ENCODE measurements at places on chromosomes 3 and 15.

- DNase-seq, result no peak
These were observed 2.8 kb upstream of the TLR9 start for GRCh38 chr3:52228266-52228665.

DNA sequence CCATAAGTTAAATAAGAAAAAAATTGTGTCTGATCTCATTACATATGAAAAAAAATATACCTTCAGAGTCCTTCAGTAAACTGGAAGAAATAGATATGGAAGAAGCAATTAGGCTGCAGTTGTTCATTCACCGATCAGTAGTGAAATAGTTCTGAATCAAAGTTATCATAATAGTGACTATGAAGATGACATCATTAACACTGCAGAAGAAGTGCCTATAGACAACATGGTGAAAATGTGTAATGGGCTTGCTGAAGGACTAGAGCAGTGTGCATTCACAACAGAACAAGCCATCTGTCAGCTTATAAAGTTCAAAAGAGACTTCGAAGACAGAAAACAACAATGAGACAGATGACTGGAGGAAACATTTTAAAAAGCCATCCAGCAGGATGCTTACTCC, 144.5 kb downstream of the NAALADL2 start:
- no peak for DNase-seq

GRCh38 chr3:44252332-44252959, 10.8 kb downstream of the TOPAZ1 start:
- DNase-seq, result no peak

DNA sequence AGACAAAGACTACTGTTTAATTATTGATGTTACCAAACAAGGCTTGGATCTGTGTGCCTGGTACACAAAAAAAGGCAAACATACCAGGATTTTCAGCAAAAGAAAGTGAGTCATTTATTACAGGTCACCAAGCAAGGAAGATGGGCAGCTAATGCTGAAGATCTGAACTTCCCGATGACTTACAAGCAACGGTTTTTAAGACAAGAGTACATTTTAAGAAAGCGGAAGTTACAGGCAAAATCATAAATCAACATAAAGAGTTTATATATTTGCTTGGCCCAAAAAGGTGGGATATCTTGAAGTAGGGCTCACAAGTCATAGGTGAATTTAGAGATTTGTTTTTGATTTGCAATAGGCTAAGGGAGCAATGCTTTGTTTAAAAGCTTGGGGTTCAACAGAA, 125.4 kb upstream of the SPATA16 start:
- DNase-seq, result no peak

DNA sequence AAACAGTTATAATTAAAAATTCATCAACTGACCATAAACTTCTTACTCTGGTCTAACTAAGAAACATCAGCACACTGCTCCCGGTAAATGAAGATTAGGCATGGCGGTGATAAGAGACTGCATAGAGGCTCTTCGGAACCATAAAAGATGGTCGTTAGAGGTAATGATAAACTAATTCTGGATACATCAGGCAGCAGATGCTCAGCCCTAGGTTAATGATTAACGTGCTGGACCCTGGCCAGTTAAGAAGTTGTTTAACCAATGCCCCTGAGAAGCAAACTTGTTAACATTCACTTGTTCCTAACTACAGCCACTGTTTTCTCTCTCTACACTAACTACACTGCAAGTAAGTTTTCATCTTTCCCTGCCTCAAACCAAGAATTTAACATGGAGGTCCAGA, 111.5 kb downstream of the PDZRN3 start:
- no peak for DNase-seq
